ENCODE measurements at places on chromosomes 3 and 15.

- DNase-seq: no peak
Measured at GRCh38 chr3:79038057-79038456, 729.7 kb downstream of the ROBO1 start.

- DNase-seq: no peak
Measured at GRCh38 chr3:18420555-18420954, 4.6 kb downstream of the SATB1 start.

DNA sequence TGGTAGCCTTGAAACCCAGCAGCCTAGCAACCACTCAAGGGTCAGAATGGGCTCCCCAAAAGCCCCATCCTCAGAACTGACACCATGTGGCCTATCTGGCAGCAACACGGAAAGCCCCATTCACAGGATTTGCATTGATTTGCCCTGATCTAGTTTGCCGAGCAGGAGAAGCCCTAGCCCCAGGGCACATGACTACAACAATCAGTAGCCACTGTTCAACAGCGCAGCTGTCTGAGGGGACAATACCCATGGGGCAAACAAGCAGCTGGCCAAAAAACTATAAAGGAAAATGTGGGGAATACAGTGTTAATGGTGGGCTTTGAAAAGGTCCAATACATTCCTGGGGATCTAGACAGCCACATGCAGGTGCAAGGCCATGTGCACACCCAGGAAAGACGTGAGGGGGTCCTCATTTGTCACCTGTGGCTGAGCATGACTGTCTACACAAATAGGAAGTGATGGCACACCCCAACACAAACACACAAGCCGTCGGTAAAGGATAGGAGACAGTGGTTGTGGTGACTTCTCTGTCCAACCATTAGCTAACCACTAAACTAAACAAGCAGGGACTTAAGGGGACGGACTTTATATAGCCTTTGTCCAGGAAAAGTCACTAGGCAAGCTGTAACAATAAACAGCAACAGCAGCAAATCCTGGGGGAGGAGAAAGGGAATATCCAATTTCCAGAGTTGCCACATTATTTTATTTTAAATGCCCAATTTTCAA is 113.7 kb downstream of the LRIG1 start:
- DNase-seq: no peak

GRCh38 chr3:194877291-194878119 is 191.8 kb downstream of the FAM43A start:
- no peak for DNase-seq

- no peak for DNase-seq
Measured at GRCh38 chr3:172286548-172287148, 161.6 kb downstream of the GHSR start.

DNA sequence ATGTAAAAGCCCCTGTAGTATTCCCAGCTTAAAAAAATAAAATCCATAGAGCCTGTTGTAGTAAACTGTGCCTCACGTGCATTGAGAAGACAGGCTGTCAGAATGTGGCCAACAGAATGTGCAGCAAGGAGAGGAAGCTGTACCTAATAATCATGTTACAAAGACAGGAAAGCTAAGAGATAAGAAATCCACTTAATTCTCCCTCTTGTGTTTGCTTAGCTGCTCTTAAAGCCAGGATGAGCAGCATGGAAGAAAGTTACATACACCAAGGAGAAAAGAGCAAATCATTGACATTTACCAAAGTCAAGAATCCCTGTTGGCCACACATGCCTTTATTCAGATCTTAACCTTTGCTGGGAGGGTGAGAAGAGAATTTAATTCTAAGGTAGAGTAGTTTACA is 85.9 kb downstream of the TNIK start:
- no peak for DNase-seq
